ENCODE measurements at places on chromosomes 1 and 21. TPM values are rescaled to one million over a fixed set of nuclear protein-coding genes. Genes with fewer than 3 reads are reported as not detected.

The FMO2 gene
- 58.3 TPM for total RNA-seq

The ICOSLG gene
- total RNA-seq: 5.3 TPM

GRCh38 chr21:28776251-28776650 lies 216.4 kb downstream of the LTN1 start:
- no peak for DNase-seq

DNA sequence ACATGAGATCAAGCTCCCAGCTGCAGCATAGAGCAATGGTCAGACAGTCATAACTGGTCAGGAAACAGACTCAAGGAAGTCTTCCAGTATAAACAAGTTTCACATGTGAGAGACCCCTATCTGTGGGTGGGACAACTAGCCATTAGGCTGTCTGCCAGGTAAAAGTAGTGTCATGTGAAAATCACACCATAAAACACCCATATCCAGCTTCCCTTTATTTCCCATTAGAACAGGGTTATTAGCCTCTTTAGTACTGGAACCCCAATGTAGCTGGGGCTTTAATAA lies 426.7 kb downstream of the KCNT2 start:
- no peak for DNase-seq

- no peak for DNase-seq
Observed at GRCh38 chr1:201112926-201113325, 700 bp upstream of the CACNA1S start.

DNA sequence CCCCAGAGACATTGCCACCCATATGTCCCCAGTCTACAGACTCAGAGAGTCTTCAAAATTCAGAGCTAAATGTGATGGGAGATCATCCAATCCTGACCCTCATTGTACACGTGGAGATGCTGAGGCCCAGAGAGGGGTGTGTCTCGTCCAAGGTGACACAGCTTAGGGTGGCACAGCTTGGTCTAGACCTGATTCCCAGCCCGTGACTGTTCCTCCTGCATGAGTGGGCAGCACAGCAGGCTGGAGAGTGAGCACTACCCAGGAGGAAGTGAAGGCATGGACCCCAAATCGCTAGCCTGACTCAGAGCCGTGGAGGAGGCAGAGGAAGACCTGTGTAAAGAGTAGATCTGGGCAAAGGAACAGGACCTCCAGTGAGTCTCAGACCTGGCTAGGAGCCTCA lies 16.4 kb downstream of the S100A7 start:
- DNase-seq: no peak

DNA sequence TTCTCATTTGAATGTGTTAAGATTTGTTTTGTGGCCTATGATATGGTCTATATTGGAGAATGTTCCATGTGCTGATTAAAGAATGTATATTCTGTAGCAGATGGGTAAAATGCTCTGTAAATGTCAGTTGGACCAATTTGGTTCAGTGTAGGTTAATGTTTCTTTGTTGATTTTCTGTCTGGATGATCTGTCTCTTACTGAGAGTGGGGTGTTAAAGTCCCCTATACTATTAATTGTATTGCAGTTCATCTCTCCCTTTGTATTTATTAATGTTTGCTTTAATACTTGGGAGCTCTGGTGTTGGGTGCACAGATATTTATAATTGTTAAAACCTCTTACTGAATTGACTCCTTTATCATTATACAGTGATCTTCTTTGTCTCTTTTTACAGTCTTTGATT lies 584.5 kb downstream of the NUF2 start:
- no peak for DNase-seq

All from sciatic nerve (tissue), 2 donors.